ENCODE measurements at places on chromosomes 11 and 22.

DNA sequence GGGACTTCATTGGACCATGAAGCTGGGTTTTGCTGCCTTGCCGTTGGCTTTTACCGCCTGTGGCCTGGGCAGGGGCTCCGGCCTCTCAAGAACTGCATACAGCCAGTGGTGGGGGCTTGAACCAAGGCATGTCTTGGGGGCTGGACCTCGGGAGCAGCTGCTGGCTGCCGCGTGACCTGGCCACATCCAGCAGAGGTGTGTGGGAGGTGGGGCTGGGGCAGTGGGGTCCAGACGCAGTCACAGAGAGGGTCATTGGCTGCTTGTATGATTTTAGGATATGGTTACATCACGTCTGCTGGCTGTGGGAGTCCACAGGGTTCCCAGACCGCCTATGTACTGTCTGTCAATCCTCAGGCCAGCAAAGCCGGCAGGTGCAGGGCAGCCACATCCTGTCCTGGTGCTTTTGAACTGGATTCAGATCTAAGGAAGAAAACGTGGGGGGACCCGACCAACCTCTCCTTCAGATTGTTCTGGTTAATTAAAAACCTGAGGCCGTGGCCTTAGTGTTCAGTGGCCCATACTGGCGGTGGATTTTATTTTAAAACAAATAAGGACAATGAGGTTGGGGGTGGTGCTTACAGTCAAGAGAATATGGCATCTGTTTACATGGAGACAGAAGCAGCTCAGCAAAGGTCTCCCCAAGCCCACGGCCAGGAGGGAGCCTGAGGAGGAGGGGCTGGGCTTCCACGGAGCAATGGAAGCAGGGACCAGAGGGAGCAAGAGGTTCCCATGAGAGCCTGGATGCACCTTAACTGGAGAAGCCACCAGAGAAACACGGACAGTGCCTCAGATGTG, 426.0 kb downstream of the TBC1D22A start:
- no peak for DNase-seq

DNA sequence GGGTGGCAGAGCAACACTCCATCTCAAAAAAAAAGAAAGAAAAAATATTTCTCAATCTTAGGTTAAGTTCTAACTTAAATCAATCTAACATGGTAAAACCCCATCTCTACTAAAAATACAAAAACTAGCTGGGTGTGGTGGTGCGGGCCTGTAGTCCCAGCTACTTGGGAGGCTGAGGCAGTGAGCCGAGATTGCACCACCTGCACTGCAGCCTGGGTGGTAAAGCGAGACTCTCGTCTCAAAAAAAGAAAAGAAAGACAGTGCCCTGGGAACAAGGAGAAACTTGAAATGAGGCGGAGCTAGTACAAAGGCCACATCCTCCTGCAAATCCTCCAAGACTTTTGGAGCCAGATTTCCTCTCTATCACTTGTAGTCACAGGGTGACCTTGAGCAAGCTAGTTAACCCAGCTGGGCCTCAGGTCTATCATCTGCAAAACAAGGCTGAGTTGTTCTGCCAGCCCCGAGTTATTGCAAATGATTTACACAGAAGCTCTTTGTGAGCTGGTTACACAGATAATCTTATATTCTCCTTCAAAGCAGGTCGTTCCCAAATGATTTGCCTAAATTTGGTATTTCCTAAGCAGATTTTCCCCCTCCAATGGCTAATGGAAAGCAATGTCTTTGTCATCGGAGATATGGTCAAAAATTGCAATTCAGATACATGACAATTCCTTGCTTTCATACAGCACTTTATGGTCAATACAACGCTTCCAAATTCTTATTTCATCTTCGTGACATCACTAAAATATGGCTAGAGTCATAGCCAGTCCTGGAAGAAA, 1.9 kb downstream of the ANKRD54 start:
- no peak for DNase-seq

DNA sequence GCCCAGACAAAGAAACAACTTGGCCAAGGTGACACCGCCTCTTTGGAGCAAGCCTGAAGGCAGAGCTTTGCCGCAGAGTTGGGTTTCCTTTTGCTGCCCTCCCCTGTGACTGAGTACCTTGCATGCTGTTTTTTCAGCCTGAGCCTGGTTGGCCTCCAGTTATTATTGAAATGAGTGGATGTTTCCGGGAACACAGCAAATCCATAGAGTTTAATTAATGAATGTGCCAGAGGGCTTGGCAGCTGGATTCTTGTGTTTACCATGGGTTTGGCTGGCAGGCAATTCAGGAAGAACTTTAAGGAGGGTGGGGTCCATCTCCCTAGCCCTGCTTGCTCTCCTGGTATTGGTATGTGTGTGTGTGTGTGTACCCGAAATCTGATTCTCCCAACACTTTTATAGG, 65.6 kb upstream of the CRYBB3 start:
- DNase-seq = no peak

- peak; percentile 93 for DNase-seq
Measured at GRCh38 chr11:129639300-129639699, 176.3 kb upstream of the TMEM45B start.

DNA sequence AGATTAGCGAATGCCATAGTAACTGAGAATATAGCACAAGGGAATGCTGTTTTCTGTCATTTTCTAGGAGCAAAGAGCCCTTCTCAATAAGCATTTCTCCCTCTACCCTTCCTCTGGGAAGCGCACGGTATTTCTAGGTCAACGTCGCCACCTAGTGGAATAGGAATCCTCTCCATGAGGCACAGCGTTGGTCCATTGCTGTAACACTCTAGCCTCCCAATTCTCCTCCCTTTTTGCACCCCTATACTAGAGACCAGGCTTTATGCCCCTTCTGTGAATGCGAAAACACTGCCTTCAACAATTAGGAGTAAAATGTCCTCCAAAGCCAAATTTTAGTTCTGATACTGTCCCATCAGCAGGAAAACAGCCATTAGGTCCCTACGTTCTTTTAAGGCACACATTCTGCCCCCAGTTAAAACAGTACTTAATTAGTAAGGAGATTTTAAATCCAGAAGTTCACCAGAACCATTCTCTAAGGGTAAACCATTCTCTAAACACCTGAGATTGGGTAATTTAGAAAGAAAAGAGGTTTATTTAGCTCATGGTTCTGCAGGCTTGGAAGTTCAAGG, 12.8 kb upstream of the HYLS1 start:
- DNase-seq = peak; percentile 61

DNA sequence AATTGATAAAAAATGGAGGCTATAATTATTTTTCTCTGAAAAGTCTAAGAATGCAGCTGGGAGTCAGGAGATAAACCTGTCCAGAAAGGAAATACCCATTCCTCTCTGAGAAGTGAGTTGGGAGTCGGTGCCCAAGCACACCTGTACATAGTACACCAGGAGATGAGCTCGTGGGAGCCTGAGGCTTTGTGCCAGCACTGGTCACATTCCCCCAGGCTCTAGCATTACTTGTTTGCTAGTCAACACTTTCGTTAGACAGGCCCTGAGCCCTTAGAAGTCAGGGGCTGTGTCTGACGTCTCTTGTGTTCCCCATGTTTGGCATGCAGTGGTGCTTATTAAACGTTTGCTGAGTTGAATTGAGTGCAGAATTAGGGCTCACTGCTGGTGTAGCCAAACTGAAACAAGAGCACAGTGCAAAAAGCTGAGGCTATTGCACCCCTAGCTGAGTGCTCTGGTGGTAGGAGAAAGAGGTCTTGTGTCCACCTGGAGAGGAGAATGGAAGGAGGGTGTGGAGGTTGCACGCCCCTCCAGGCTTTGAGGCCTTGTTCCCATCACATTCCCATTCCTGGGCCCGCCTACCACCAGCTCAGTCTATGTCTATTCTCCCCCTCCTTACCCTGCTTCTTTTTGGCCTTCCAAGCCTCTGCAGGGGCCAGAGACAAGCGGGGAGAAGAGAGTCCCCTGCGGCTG, 6.8 kb downstream of the ROBO4 start:
- DNase-seq = no peak

GRCh38 chr11:68946416-68947090, 34.2 kb downstream of the MRGPRD start:
- peak; percentile 93 for DNase-seq

DNA sequence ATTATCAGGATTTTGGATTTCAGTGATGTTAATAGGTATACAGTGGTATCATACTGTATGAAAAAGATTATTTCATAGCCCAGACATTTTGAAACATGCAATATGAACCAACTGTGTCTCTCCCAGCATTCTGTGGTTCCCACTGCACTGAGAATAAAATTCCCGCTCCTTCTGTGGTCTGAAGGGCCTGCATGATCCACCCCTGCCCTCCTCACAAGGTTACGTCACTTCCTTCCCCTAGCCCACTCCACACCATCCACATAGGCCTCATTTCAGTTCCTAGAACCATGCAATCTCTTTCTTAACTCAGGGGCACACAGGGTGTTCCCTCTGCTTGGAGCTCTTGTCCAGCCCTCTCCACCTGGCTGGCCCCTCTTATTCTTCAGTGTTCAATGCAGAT, 103.1 kb downstream of the TSPAN18 start:
- no peak for DNase-seq

- no peak for DNase-seq
Measured at GRCh38 chr11:133107763-133108162, 424.5 kb downstream of the OPCML start.

GRCh38 chr11:112977755-112978154, 16.5 kb downstream of the NCAM1 start:
- peak; percentile 45 for DNase-seq

GRCh38 chr11:27234043-27234668, 128.9 kb downstream of the CCDC34 start:
- peak; percentile 100 for DNase-seq

GRCh38 chr11:131486937-131487635, 116.7 kb downstream of the NTM start:
- no peak for DNase-seq

DNA sequence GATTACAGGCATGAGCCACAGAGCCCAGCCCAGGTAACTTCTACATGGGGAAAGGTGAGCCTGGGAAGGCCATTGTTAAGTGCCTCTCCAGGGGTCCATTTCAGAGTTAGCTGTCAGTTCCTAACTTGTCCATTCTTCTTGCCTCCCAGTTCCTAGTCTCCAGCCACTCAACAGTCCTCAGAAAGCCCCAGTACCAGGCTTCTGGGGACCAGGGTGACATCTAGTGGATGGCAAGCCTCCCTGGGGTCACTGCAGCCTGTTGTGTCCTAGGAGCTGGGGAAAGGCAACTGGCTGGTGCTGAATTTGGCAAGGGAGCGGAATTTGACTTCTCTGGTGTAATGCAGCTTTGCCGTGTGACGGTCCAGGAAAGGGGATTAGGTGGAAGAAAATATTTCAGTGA, 2.1 kb downstream of the LGALS12 start:
- no peak for DNase-seq

GRCh38 chr11:121157756-121158155, 56.7 kb downstream of the TECTA start:
- DNase-seq = no peak

DNA sequence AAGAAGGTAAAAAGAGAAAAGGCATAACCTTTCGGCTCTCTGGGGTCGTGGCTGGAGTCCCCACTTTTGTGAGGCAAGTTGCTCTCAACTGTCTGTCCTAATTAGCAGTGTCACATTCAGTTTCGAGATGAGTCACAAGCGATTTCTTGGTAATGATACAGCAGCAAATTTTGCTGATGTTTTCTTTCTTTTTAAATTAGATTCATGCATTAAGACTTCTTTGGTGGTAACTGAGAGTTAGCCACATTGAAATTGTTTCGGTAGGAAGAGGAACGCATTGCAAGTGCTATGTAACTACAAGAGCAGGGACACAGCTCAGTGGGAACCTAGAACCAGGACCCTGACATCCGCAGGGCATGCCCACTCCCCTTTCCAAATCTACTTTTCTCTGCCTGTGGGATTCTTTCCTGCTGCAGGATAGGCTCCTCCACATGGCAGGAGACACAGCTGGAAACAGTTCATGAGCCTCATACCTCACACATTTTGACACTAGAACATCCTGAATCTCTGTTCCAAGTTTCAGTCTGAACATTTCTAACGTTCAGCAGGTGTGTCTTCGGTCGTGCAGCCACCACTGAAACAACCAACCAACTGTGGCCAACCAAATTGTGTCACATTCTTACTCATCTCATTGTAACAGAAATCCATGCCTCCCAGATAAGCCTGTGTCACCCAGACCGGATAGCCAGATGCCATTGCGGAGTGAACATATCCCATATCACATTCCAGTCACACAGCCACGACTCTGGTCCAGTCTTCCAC, 987.6 kb downstream of the NTM start:
- DNase-seq = no peak

DNA sequence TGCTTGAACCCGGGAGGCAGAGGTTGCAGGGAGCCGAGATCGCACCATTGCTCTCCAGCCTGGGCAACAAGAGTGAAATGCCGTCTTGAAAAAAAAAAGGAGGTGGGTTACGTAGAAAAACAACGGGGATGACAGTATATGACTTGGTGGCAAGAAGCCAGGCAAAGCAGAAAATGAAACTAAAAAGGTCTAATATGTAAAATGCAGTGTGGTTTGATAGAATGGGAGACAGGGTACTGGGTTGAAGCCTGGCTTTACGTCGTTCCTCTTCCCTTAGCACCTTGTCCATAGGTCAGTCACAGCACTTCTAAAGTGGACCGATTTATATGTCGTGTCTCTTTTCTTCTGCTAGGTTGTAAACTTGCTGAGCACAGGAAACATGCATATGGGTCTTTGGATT, 274.9 kb upstream of the ZC3H12C start:
- no peak for DNase-seq

- DNase-seq = no peak
Measured at GRCh38 chr11:24064309-24064903, 432.4 kb upstream of the LUZP2 start.

DNA sequence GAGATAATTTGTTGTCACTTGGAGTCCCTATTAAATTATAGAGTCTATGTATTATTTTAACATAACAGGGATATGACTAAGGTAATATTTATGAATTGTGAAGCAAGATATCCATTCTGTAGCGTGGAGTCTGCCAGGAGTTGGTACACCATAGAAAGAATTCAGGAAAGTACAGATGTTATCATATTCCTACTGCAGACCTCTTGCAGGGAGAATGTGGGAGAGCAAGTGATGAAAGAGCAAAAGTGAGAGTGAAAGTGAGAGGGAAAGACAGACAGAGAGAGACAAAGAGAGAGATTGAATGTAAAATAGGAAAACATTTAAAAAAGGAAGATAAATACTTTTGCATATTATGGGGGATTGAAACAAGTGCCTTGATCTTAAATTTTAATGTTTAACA, 468.8 kb downstream of the CNTN5 start:
- DNase-seq = no peak

GRCh38 chr11:67436459-67437081, 912 bp downstream of the PTPRCAP start:
- DNase-seq = no peak

DNA sequence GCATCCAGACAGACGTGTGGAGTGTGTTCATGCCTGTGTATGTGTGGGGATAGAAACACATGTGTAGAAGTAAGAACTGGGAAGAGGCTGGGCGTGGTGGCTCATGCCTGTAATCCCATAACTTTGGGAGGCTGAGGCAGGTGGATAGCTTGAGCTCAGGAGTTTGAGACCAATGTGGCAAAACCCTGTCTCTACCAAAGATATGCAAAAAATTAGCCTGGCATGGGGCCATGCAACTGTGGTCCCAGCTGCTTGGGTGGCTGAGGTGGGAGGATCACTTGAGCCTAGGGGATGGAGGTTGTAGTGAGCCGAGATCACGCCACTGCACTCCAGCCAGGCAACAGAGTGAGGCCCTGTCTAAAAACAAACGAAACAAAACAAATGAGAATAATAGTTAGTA, 1166.6 kb downstream of the TBC1D22A start:
- DNase-seq = no peak
